ENCODE measurements at places on chromosomes 5 and 9.
A peak's percentile ranks its signal among the peaks of the same experiment; 100 is the strongest.

GRCh38 chr5:55211184-55211874 is 15.8 kb downstream of the MCIDAS start:
- no peak for DNase-seq

DNA sequence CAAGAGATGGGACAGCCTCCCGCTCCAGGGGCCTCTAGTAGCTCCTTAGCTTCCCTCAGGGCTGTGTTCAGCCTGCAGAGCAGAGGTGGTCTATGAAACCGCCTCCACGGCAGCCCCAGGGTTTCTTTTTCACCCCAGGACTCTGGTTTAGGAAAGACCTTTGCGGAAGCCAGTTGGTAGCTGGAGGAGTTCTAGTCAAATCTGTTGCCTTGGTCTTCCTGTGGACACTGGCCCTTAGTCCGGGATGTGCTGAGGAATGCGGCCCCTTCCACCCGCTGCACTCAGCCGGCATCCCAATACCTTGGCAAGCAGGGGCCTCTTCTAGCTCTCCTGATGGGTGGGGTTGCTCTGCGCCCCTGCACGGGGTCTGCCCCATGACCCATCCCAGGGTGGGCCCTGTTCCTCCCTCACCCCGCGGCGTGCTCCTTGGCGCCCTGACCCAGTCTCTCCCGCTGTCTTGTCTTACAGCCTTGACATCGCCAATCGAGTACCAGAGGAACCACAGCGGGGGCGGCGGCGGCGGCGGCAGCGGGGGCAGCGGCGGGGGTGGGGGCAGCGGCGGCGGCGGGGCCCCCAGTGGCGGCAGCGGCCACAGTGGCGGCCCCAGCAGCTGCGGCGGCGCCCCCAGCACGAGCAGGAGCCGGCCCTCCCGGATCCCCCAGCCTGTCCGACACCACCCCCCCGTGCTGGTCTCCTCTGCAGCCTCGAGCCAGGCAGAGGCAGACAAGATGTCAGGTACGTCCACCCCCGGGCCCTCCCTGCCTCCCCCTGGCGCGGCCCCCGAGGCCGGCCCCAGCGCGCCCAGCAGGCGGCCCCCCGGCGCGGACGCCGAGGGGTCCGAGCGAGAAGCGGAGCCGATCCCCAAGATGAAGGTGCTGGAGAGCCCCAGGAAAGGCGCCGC is 94.3 kb upstream of the OTULINL start:
- DNase-seq = no peak

DNA sequence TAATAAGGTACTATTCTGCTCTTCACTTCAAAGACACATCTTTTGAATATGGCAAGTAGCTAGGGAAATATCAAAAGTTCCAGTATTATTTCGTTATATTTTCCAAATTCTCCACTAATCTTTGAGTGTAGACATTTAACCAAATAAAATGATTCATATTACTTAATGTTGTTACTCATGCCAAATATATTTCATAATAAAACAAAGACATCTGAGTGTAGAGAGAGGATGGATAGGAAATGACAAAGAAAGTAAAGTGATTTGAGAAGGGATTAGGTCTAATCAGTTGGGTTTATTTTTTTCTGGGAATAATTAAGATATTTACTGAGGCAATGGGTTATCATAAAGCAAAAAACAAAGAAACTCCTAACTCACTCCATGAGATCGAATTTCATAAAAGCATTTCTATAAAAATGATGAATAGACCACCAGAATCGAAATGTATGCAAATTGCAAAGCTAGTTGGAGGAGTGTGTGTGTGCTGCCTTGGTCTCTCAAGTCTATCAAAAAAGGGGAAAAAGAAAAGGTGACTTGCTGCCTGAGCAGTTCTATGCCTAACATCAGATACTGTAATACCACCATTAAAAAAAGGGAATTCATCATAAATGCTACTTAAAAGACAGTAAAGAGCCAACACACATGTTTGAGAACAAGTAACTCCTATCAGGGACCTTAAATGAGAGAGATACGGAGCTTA is 255.5 kb downstream of the PDE4D start:
- no peak for DNase-seq

DNA sequence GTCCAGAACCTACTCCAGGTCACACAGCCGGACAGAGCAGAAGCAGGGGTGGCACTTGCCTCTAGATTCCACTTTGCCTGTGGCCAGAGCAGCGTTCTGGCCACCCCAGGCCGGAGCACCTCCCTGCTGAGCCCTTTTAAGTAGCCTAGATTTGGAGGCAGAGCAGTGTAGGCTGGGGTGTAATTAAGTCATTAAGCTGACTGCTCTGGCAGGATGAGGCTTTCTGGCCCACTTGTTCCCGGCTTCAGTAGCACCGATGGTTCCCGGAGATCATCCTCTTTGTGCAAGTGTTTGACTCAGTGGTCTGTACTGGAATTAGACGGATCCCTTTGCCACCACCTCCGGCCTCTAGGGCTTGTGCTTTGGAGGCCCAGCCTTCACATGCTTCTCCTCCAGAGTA is 281.9 kb upstream of the ANKRD55 start:
- DNase-seq = no peak

DNA sequence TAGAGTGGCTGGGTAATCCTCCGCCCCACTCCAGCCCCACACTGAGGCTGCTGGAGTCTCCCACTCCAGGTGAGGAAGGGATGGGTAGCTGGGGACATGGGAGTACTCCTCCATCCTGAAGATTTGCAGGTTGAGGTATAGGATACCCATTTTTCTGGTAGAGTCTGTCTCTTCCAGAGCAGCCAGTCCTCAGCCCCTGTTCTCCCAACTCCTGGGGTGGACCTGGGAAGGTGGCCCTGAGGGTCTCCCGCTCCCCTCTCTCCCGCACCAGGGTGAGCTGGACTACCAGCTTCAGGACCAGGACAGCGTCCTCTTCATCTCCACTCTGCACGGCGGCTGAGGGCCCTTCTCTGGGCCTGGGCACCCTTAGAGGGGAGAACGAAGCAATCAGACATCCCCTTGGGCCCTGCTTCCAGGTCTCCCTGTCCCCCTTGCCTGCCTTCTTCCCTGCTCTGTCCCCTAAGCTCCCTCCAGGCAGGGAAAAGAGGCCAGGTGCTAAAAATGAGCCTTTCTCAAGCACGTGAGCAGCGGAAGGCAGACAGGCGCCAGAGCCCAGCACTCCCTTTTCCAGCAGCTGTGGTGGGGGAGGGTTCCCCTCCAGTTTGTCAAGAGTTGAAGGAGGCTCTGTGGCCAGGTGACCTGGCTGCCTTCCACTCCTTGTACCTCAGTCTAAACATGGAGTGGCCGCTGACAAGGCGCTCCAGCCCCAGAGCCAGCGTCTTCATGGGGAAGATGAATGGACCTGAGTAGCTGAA is 18.4 kb downstream of the URM1 start:
- DNase-seq = no peak

GRCh38 chr9:99072040-99072394 is 32.9 kb upstream of the TGFBR1 start:
- no peak for DNase-seq

DNA sequence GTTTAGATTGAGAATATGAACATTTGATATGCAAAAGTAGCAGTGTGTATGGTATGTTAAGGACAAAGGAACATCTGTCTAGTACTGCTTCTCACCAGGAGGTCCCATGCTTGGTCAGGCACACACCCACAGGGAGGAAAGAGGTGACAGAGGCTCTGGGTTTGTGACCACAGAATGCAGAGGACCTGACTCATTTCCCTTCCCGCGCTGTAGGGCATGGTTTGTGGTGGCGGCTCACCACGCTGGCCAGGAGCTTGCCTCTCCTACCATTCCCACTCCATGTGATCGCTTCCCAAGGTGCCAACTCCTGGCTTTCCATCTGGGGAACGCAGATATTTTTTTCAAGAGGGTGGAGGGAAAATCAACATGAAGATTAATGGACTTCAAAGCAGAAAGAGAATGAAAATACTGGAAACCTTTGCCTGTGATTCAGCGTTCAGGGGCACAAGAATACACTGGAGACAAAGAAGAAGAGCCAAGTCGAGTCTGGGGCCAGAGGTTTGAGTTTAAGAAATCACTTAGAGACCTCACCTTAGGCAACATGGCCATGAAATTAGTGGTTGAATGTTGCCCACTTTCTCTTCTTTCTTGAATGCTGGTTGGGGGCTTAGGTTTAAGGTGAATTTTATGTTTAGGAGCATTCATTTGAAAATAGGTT is 477.8 kb downstream of the CCDC171 start:
- peak; percentile 97 for DNase-seq

GRCh38 chr5:140142856-140143255 is 17.1 kb downstream of the IGIP start:
- no peak for DNase-seq

GRCh38 chr5:24363789-24364481 is 280.8 kb downstream of the CDH10 start:
- DNase-seq = no peak

GRCh38 chr5:7397937-7398336 is 2.0 kb downstream of the ADCY2 start:
- DNase-seq = no peak

GRCh38 chr9:83167126-83167525 is 104.2 kb upstream of the RASEF start:
- DNase-seq = no peak

DNA sequence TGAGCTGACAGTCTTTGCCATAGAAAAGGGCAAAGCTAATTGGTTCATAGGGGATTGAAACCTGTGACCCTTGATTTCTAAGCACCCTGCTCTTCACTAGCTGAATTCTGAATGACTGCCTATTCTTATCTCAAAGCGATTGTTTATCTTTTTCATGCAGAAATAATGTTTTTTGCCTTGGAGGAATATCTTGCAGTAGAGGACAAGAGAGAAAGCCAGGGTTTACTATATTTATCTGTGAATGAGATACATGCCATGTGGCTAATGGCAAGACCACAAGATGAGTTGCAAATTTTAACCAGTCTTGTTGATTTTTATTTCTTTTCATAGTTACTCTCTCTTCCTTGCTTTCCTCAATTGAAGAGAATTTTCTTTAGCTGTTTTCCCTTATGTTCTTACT is 185.0 kb downstream of the CNTLN start:
- peak; percentile 3 for DNase-seq

DNA sequence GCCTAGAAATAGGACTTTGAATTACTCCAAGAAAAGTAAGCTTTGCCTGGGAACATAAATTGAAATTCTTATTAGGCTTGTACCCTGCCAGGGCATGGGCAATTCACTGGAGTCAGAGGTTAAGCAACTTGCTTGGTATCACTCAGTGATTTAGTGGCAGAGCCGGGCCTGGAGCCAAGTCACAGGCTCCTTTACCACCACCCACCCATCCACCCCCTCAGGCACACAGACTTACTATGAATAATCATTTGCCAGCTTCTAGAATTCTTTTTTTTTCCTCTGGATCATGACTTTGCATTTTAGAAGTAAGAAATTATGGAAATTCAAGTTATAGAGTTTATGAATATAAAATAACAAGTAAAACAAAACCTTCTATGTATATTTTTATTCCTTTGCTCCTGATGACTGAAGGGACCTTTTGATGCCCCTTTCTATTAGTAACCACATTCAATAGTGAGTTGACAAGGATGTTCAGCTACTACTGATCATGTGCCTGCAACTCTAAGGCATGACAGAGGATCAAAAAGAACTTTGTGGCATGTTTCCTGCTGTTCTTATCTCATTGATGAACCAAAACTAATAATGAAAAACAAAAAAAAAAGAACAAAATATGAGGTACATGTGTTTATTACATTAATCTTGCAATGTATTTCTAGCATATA is 614.7 kb downstream of the TLR4 start:
- DNase-seq = no peak

DNA sequence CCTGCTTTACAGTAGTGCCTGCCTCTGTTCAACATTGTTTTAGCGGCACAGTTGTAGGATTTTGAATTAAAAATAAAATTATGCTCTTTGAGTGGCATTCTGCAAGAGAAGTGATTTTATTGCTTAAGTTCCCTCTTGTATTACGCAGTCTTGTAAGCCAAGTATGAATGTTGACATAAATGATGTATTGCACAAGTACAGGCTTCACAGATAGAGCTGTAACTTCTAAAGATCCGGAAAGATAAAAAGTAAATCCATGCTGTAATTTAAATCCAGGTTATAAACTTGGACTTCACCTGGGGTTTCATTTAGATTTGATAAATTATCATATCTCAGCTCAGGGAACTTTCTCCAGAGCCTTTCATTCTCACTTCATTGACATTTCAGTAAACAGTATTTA is 1114.7 kb downstream of the PTPRD start:
- no peak for DNase-seq

DNA sequence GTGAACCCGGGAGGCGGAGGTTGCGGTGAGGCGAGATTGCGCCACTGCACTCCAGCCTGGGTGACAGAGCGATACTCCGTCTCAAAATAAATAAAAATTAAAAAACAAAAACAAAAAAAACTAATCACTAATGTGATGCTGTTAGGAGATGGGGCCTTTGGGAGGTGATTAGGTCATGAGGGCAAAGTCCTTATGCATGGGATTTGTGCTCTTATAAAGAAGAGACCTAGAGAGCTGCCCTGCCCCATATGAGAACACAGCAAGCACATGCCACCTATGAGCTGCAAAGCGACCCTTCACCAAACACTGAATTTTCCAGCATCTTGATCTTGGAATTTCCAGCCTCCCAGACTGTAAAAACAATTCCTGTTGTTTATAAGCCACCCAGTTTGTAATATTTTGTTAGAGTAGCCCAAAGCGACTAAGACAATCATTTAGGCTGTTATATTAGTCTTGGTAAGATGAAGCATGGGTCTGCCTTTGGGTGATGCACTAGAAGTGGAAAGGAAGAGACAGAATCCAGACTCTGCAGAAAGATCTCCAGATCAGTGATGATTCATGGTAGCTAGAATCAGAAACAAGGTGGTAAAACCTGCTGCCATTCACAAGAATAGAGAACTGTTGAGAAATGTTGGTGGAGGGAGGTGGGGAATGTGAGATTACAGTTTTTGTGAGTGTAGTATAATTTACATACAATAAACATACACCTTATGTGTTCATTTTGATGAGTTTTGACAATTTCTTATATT is 26.2 kb downstream of the GPR21 start:
- DNase-seq = no peak

DNA sequence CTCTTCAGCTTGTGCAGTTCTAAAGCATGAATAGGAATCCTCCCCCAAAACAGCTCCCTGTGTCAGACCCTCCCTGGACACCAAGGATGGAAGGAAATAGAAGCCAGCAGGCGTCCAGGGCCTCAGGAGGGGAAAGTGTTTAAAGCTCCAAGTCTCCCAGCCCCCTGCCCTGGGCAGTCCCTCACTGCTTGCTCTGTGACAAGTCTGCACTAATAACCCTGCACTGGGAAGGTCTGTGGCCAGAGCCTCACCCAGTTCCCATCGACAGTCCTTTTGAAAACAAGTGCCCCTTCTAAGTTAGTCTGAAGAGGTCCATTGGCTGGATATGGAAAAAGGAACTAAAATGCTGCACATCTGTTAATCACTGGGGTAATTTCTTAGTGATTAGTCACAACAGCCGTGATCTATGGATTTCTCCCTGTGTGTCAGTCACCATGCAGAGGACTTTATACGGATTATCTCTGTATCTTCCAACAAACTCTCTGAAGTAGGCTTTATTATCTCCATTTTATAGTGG is 195.3 kb downstream of the FBXL7 start:
- DNase-seq = peak; percentile 83

- peak; percentile 17 for DNase-seq
Observed at GRCh38 chr5:101943784-101944183, 352.3 kb downstream of the SLCO4C1 start.

GRCh38 chr5:107468276-107468675 is 202.5 kb downstream of the EFNA5 start:
- no peak for DNase-seq
